Activated CD8-positive, alpha-beta T cell treated with anti-CD3 and anti-CD28 coated beads, Interleukin-2, amount 10 ng/mL, durations not matched to agents 7 days and 5 days (primary cell): ENCODE measurements at places on chromosomes 11 and 22. TPM values are rescaled to one million over a fixed set of nuclear protein-coding genes. Genes with fewer than 3 reads are reported as not detected.
A peak's percentile ranks its signal among the peaks of the same experiment; 100 is the strongest.

SLN gene
- total RNA-seq = not detected

C11orf42 gene
- not detected for total RNA-seq

PANX3 gene
- total RNA-seq = not detected

APOL6 gene
- 63.2 TPM for total RNA-seq

GRCh38 chr22:25347752-25348102 is 128.3 kb downstream of the CRYBB2 start:
- no peak for DNase-seq

DNA sequence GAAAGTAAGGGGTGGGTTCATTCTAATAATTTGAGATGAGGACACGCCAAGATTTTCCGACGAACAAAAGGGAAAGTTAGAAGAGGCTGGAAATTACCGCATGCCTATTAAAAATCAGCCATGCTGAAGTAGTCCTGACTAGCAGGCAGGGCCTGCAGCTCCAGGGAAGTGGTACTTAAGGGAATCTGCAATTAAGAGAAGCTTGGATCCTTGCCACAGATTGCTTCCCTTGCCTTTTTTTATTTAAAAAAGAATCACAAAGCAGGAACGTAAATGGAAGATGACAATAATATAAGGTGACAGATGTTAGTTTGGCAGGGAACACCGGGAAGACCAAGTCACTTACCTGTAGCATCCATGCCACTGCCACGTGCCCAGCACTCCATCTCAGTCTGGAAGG is 359.3 kb downstream of the CADM1 start:
- DNase-seq = no peak

DNA sequence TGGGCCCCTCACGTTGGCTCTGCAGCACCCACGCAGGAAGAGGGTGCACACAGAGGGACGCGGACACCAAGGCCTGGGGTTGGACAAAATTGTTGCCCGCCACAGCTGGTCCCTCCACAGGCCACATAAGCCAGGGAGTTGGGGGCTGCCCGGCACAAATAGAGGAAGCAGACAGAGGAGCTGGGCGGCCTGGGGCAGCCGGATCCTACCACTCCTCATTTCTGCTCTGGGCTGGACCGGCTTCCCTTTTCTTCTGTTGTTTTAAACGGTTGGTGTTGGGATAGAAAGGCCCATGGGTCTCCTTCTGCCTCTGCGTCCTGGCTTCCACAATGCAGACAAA is 36.4 kb upstream of the LINC01488 start:
- no peak for DNase-seq

DNA sequence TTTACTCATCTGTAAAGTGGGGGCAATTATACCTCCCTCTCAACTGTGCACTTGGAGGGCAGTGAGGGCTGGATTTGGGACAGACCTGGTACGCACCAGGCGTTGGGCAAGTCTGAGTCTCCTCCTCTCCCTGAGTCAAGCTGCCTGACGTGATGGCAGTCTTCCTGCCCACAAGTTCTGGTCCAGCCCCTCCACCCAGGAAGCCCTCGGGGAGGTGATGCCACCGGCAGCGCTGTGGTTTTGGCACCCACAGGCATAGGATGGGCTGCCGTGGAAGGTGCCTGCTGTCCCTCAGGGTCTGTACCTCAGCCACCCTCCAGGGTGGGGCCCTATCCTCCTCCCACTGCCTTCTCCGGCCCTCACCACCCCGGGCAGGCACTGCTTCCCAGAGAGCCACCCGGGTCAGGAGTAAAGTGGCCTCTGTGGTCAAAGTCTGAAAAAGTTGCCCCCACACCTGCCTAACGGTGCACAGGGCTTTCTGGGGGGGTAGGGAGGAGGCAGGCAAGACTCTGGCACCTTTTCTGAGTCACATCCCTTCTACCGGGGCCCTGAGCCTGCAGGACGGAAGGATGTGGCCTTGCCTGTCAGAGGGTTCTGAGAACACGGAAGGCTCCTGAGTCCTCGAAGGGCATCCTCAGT is 6.5 kb upstream of the APOBEC3H start:
- peak; percentile 95 for DNase-seq

DNA sequence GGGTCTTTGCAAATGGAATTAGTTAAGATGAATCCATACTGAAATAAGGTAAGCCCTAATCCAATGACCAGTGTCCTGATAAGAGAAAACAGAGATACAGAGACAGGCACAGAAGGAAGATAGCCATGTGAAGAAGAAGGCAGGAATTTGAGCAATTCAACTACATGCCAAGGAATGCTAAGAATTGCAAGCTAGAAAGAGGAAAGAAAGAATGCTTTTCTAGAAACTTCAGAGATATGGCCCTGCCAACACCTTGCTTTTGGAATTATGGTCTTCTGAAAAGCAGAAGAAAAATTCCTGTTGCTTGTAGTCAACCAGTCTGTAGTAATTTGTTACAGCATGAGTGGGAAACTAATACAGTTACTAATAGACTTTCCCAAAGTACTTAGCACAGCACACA is 111.3 kb downstream of the SLC17A6 start:
- DNase-seq = no peak

GRCh38 chr22:42207918-42208317 is 62.5 kb downstream of the TCF20 start:
- no peak for DNase-seq

- no peak for DNase-seq
Observed at GRCh38 chr11:124725719-124726105, 14.0 kb upstream of the NRGN start.

DNA sequence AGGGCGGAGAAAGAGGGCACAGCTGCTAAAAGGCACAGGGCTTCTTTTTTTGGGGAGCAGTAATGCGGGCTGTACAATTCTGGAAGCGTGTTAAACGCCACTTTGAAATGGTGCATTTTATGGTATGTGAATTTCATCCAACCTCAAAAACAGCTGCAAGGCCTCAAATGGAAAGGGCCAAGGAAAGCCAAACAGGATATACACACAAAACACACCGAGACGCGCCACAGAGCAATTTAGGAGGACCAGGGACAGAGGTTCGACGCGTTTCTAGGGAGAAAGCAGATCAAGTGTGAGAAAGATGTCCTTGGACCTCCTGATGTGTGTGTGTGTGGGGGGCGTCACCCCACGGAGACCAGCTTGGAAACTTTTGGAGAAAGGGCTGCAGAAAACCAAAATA is 31.1 kb downstream of the TSPAN4 start:
- no peak for DNase-seq

DNA sequence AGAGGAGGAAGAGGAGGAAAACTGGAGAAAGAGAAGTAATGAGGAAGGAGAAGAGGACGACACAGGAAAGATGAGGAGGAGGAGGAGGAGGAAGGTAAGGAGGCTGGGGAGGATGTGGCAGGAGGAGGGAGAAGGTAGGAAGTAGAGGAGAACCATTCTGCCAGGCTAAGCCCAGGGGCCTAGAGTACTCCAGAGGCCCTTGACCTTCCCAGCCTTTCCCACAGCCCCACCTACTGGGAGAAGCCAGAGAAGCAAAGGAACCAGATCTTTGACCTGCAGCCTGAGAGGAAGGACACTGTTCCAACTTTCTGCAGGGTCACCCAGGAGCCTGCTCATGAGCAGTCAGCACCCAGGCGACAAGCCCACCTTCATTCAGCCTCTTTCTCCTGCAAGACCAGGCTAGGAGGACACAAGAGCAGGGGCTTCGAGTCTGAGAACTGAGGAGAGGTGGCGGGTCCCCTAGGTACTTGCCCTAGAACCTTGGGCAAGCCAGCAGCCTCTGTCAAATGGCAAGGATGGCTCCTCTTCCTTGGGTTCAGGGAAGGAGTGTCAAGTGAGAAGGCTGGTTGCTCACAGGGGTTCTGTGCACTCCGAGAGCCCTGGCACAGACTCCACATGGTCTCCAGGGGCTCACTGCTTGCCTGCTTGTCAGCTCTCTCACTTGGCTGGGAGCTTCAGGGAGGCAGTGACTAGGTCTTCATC is 27.9 kb upstream of the OAF start:
- no peak for DNase-seq

GRCh38 chr22:26689513-26690301 is 32.3 kb downstream of the MIAT start:
- no peak for DNase-seq

- no peak for DNase-seq
Observed at GRCh38 chr11:934527-934926, 8.9 kb downstream of the AP2A2 start.

DNA sequence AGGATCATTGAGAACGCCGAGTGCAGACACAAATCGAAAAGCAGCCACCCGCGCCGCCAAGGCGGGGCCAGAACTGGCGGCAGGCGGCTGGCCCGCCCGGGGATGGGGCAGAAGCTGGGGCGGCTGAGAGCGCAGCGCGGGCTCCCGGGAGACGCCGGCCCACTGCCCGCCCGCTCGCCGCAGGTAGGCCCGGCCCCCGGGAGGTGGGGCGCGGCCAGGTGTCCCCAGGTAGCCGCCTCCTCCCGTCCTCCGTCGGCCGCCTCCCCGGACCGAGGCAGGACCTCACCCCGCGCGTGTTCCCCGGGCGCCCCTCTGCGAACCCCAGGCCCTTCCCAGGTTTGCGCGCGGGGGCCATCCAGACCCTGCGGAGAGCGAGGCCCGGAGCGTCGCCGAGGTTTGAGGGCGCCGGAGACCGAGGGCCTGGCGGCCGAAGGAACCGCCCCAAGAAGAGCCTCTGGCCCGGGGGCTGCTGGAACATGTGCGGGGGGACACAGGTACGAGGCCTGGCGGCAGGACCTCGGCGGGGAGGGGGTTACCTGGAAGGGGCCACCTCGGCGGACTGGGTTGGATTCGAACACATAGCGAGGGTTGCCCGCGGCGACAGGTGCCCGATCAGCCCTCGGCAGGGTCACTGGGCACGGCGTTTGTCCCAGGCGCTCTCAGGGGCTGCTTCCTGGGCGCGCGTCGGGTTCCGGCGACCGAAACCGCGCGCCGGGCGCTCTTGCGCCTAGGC is at the start of gene PRRG4:
TSS of gene PRRG4 (plus strand) at position 248 of the 733 bp plus-strand sequence. CDS start 603 bp downstream, outside the sequence.
- DNase-seq = peak; percentile 61

- no peak for DNase-seq
Observed at GRCh38 chr11:1073261-1073724, 1.4 kb upstream of the MUC2 start.

DNA sequence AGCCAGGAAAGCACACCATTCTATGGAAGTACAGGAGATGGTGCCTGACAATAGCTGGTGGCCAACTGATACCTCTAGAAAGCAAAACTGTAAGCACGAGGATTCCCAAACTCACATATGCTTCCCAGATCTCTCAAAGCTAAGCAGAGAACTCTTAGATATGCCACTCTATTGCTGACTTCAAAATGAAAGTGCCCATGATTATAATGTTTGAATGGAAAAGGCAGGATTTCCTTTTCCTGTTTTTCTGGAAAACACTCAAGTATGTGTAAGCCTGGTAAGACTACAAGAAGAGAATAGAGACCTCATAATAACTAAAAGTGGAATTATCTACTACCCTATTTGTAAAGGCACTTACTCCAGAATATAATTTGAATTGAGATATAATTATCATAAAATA is 2.6 kb upstream of the CARD18 start:
- DNase-seq = no peak

- DNase-seq = no peak
Observed at GRCh38 chr11:1346669-1347390, 37.4 kb upstream of the TOLLIP start.

DNA sequence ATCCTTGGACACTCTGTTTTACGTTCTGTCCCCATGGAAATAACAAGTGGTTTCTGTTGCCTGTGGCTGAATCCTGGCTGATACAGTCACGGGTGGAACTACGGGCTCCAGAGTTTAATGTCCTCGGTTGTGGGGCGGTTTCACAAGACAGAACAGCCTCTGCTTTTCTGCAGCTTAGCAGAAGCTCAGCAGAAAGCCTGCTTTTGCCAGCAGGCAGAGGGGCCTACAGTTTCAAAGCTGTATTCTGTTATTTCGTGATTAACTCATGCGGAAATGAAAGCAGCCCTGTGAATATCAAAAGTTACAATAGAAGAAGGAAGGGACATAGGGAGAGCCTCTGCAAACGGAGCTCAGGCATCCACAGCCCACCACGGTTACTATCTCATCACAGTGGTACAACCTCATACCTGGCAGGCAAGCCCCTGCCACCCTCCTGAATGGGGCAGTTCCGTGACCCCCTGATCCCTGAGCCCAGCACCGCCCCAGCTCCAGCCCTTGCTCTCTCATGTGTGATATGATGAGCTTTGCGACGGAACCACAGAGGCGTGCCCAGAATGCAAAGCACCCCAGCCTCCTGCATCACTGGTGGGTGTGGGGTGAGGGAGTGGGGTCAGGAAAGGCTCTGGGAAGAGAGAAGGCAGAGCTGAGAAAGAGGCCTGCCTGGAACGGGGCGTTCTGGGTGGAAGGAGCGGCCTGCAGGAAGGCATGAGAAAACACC is 360.6 kb downstream of the BRD1 start:
- no peak for DNase-seq

GRCh38 chr22:47013861-47014635 is 251.6 kb downstream of the TBC1D22A start:
- no peak for DNase-seq
